ENCODE measurements at places on chromosomes 12 and 14. TPM values are rescaled to one million over a fixed set of nuclear protein-coding genes. Genes with fewer than 3 reads are reported as not detected.

TM9SF1 gene
- polyA plus RNA-seq: 91.5 TPM

STAC3 gene
- polyA plus RNA-seq: 0.35 TPM

GRCh38 chr12:49868952-49869815 is 26.3 kb upstream of the BCDIN3D start:
- peak; percentile 69 for DNase-seq

GRCh38 chr12:113766131-113766878 is 199.8 kb downstream of the RBM19 start:
- no peak for DNase-seq

DNA sequence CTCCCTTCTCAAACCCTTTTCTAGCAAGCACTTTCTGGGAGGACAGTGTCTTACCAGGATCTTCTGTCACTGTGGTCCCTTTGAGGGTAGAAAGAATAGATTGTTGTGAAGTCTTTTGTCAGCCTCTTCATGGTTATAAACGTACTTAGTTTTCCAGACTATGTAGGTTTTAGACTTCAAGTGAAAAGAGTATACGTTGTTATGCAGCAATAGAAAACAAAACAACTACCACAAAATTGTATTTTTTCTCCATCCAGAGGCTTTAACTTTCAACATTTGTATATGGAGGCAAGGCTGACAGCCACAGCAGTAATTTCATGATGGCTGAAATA is 23.7 kb downstream of the PRKCH start:
- DNase-seq: no peak

DNA sequence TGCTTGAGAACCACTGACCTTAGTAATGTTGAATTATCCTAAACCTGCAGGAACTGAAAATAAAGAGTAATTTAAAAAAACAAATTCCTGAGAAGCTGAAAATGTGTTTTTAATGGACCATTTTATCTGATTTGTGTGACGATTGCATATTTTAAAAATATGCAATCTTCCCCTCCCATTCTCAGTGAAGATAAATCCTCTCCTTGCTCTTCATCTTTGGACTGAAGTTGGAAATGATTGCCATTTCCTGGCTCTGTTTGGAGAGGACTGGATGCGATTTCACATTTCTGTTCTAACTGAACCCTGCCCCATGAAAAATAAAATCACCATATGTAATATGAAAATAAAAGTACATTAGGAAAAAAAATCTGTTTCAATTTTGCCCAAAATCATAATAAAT is 216.3 kb downstream of the SLC6A15 start:
- no peak for DNase-seq

BEST3 gene
- polyA plus RNA-seq: not detected

DNA sequence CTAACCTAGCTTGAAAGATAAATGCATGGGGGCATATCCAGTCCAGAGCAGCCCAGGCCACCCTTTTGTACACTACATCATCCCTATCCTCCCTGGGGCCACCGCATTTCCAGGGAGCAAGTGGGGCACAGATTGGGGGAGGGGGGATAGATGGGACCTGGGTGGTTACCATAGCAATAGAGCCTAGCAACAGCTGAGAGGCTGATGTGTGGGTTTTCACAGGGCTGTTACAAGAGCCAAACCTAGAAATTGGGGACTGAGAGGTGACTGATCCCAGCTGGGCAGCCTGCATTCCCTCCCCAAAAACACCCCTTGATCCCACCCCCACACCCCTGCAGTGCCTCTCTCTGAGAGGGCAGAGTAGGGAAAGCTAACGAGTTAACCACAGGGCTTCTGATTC is 3.7 kb upstream of the ZNF384 start:
- no peak for DNase-seq

POTEM gene
- not detected for polyA plus RNA-seq

GRCh38 chr14:63730659-63731058 is 2.8 kb upstream of the SGPP1 start:
- DNase-seq: no peak

GRCh38 chr12:52495389-52495788 is 2.3 kb upstream of the KRT6A start:
- DNase-seq: peak; percentile 34

MYH6 gene
- 0.80 TPM for polyA plus RNA-seq

DNA sequence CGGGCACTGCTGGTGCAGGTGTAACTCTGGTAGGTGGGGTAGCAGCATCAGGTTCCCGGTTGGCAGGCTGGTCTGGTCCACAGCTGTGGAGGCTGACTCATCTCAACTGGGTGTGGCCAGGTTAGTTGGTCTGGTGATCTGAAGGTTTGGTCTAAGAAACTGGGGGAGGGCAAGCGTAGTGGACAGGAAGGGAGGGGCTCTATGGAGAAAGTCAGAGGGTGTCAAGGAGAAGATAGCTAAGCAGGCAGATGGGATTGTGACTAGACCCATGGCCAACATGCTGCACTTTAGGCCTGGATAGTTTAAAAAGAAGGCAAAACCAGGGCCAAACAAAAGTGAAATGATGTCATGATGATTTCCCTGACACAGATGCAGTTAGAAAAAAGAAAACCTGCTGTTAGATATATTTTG is 7.9 kb downstream of the TRIM9 start:
- no peak for DNase-seq

- DNase-seq: no peak
Observed at GRCh38 chr14:44657696-44658388, 150.8 kb upstream of the FSCB start.

DNA sequence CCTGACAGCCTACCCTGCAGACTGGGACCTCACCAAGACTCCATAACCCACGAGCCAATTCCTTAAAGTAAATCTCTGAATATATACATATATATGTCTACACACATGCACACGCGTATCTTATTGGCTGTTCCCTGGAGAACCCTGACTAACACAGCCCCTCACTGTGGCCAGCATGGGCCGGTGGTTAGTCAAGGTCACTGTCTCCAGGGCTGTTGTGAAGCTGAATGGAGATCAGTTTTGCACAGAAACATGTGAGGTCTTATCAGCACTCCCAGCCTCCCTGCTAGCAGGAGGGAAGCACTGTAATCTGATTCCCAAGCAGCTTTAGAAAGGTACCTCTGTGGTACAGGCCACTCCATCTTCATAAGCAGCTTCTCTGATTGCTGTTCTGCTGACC is 46.6 kb upstream of the PLEKHG6 start:
- no peak for DNase-seq

- peak; percentile 47 for DNase-seq
Observed at GRCh38 chr12:5648692-5649359, 216.9 kb downstream of the NTF3 start.

- no peak for DNase-seq
Observed at GRCh38 chr12:92000597-92000996, 145.0 kb downstream of the BTG1 start.

CLEC4D gene
- polyA plus RNA-seq: not detected

DNA sequence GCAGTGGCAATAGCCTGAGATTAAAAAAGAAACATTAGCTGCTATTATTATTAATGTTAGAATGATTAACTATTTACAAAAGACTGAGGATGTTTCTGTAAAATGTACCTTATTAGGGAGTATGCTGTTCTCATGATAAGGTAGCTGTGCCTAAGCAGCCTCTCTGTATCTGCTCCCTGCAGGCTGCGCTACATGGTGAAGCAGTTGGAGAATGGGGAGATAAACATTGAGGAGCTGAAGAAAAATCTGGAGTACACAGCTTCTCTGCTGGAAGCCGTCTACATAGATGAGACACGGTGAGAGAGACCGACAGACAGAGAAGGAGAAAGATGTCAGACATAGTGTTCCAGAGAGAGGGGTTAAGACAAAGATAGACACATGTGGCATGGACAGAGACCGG is 17.4 kb downstream of the PDE1B start:
- DNase-seq: no peak

DNA sequence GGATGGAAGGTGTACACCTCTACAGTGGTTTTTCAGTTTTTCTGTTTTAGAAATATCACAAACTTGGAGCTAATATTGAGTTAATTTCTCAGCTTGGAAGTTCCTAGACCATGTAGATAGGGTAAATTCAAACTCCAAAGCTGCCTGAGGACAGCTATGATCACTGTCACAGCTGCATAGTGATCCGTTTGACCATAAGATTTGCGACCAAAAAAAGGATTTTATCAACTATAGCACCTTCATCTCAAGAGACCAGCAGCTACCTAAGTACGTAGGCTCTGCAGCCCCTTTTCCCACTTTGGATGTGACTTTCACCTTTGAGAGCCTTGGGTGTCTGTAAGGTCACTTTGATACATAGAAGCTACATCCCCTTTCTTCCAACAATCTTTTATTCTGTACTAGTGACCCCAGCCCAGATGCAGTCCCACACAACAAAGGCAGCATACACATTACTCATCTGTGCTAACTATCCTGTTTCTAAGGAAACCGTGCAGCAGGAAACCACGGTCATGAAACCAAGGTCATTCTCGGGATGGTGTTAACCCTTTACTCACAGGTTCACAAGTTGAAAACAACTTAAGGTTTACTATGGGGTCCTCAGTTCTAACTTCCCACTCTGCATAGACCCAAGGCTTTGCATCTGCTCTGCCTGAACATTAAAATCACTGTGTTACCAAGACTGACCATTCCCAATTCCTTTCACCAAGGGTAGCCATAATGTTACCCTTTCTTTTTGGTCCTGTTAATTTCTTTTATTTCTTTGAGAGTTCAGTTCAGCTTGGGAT is 75.4 kb downstream of the IFT81 start:
- peak; percentile 73 for DNase-seq

DNA sequence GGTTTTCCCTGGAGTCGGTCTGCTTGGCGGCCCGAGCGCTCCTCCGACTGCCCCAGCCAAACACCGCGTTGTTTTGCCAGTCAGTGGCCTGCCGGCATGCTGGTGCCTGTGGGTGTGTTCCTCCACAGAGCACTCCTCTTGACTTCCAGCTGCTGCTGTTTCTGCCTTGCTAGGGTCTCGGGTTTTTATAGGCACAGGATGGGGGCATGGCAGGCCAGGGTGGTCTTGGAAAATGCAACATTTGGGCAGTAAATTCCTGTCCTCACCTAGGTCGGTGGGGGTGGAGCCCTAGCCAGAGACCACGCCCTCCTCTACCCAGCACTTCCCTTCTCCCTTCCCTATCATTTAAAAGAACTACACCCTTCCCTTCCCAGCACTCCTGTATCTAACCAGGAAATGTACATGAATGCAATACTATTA is 34.7 kb upstream of the VASH1 start:
- DNase-seq: no peak

GRCh38 chr14:22458737-22459136 is 130.3 kb downstream of the DAD1 start:
- no peak for DNase-seq

DNA sequence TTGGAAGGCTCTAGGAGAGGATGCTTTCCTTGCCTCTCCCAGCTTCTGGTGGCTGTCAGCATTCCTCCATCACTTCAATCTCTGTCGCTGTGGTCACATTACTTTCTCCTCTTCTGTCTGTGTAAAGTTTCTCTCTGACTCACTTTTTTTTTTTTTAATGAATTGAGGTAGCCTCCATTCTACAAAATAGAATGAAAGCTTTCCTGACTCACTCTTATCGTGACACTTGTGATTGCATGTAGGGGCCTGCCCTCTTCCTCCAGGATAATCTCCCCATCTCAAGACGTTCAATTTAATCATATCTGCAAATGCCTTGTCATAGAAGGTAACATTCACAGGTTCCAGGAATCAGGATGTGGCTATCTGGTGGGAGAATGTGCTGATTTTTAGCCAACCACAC is 153.5 kb upstream of the HMGA2 start:
- DNase-seq: peak; percentile 56

- DNase-seq: peak; percentile 48
Observed at GRCh38 chr14:67387195-67387594, 24.8 kb downstream of the PLEK2 start.

DNA sequence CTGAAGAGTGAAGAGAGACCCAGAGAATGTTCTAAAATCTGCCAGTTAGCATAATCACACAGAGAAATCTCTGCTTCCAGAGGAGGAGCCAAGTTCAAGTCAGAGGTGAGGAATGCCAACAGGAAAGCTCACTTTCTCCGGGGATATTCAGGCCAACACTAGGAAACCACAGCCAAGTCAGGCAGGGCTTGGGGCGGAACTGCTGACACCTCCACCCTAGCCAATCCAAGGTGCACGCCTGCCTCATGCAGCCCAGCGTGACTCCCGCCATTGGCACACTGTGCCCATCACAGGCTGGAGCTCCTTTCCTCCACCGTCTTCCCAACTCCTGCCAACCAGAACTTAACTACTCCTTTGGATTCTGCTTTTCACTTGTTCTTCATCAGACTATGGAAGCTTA is 374.3 kb upstream of the CCDC196 start:
- DNase-seq: peak; percentile 5

GRCh38 chr12:117980616-117981015 is 11.8 kb upstream of the KSR2 start:
- peak; percentile 24 for DNase-seq

DNA sequence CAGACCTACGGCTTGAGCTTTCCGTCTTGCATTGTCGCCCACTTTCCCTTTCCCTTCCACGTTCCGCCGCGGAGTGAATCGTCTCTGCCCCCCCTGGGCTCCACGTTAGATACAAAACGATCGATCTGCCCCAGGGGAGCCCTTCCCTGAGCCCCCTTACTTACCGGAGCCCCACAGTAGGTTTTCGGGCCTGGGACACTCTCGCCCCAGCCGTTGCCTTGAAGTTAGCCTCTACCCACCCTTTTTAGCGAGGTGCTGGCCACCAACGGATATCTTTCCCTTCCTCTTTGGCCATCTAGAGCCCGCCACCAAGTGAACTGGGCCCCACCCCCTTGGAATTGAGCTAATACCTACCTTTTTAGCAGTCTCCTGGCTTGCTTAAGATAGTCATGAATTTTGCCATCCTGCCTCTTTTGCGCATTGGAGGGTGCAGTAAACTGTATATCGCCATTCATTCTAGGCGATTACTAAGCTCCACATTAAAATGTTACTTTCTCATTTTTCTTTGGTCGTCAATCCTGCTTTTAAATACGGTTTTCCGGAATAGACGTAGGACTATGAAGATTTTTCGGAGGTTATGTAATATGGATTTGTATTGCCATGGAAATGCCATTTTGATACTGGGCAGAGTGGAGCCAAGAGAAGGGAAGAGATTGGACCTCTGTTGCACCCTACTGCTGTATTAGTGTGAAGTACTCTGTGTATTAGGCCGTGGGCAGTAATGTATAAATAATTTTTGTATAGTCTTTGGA is 764 bp downstream of the RBM25 start:
- peak; percentile 67 for DNase-seq

- peak; percentile 60 for DNase-seq
Observed at GRCh38 chr14:24851837-24852236, 198.1 kb downstream of the STXBP6 start.

DNA sequence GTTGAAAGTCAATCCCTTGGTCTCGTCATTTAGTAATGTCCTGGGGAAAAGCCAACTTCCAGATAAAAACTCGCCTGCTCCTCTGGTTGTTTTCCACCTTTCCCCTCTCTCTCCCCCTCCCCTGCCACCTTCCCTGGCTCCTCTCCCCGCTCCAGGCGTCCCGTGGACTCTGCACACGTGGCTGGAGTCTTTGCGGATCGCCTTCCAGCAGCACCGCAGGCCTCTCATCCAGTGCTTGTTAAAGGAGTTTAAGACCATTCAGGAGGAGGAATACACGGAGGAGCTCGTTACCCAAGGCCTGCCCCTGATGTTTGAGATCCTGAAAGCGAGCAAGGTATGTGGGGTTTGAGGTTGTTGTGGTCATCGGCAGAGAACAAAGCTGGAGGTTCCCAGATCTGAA is 65.8 kb upstream of the PWP1 start:
- DNase-seq: no peak

All from GM23248 (cell line).